ENCODE measurements at places on chromosomes 6 and 20.

DNA sequence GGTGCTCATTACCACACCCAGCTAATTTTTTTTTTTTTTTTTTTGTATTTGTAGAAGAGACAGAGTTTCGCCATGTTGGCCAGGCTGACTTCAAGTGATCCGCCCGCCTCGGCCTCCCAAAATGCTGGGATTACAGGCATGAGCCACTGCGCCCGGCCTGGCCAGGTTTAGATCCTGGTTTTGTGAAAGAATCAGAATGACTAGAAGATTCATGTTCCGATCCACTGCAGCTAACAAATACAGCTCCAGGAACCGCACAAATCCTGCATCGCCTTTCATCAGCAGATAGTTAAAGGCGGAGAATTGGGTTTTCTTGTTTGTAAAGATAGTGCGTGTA, 151.2 kb upstream of the AKAP12 start:
- DNase-seq, result no peak

GRCh38 chr6:6515691-6516607, 72.6 kb upstream of the LY86 start:
- no peak for DNase-seq

GRCh38 chr6:6711832-6712448, 123.4 kb downstream of the LY86 start:
- no peak for DNase-seq

DNA sequence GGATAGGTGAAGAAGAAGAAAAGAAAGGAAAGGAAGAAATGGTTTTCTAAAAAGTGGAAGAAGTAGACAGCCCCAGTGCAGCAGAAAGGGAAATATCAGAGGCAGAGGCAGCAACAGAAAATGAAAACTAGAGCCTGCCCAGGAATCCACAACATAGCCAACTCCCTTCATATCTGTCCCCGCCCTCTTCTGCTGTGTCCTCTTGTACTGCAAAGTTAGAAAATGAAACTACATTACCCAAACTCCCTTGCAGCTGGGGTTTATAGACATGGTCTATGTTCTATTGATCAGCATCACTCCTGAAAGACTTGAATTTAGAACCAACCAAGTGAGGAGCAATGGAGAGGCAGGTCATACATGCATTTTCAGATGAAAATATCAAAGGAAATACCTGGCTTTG, 200.5 kb upstream of the PHACTR1 start:
- DNase-seq, result no peak

- DNase-seq, result no peak
Observed at GRCh38 chr20:34876406-34877282, at the start of gene ACSS2. Gene ACSS2, plus strand, starts transcription at chr20:34876612. Its CDS starts 34 bp downstream, at chr20:34876646.

DNA sequence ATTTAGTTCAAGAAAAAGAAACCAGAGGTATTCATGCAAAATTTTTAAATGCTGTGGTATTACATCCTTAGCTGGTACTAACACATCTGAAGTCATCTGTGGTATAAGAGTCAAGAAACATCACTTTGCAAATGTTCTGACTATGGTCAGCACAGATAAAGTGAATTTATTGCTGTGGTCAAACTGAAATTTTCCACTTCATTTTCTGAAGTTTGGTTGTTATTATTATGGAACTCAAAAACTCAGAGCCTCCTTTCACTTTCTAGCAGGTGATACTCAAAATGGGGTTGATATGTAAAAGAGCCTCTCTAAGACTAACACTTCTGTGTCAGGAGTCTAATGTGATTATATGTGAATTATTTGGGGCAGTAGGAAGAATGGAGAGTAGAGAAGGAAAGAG, 257.8 kb downstream of the RNGTT start:
- no peak for DNase-seq

GRCh38 chr6:20658053-20658452, 123.8 kb downstream of the CDKAL1 start:
- no peak for DNase-seq

- DNase-seq, result peak; percentile 85
Observed at GRCh38 chr6:111096246-111096645, 8.9 kb downstream of the SLC16A10 start.

- peak; percentile 61 for DNase-seq
Observed at GRCh38 chr20:8389381-8390036, 257.4 kb downstream of the PLCB1 start.

DNA sequence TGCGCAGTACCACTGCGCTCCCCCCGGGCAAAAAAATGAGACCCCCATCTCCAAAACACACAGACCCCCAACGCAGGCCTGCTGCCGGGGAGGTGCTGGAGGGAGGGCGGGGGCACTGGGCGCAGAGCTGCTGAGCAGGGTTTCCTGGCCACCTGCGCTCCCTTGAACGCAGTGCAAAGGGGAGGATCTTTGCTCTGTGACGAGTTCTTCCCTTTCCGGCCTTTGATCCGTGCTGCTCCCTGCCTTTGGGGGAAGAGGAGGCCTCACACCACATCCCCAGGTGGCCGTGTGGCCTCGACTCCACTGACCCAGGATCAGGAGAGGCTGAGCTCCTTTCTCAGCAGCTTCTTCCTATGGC, 8.9 kb upstream of the COL20A1 start:
- DNase-seq, result no peak

GRCh38 chr6:166907373-166907841, 48.9 kb downstream of the RNASET2 start:
- no peak for DNase-seq

- DNase-seq, result no peak
Observed at GRCh38 chr6:135185483-135185882, 4.4 kb downstream of the MYB start.

- peak; percentile 99 for DNase-seq
Observed at GRCh38 chr6:159252955-159253508, 83.8 kb downstream of the FNDC1 start.

- DNase-seq, result no peak
Observed at GRCh38 chr6:116335612-116336215, 35.0 kb upstream of the DSE start.

GRCh38 chr6:127641905-127642304, 64.9 kb downstream of the C6orf58 start:
- peak; percentile 22 for DNase-seq

- DNase-seq, result no peak
Observed at GRCh38 chr6:90429713-90430112, 133.1 kb upstream of the BACH2 start.

- DNase-seq, result no peak
Observed at GRCh38 chr6:1514078-1514477, 95.6 kb upstream of the FOXC1 start.

DNA sequence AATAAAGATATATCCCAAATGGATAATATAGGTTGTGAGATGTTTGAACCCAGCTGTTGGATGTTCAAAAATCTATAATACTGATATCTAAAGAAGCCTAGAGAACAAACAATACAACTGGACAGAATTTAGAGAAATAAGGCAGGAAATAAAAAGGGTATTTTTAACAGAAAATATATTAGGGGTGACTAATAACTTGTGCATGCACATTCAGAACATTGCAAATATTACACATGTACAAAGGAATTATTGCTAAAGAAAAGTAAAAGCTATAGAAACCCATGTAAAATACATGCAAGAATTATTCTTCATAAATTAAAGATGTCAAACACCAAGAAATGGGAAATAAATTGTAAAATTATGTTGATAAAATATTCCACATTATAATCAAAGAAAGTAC, 32.7 kb upstream of the HCRTR2 start:
- no peak for DNase-seq

DNA sequence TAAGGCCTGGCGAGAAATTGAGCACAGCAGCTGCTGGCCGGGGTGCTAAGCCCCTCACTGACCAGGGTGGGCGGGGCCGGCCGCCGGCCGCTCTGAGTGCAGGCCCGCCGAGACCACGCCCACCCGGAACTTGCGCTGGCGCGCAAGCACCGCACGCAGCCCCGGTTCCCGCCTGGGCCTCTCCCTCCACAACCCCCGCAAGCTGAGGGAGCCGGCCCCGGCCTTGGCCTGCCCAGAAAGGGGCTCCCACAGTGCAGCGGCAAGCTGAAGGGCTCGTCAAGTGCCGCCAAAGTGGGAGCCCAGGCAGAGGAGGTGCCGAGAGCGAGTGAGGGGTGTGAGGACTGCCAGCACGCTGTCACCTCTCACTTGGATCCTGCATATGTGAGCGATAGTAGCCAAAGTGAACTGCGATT, 251.2 kb downstream of the GJA1 start:
- no peak for DNase-seq

All from NCI-H345 (cell line).